KG1 (cell line): ENCODE measurements at places on chromosomes 1 and 21.

- DNase-seq, result no peak
These were observed 12.7 kb upstream of the ASAP3 start for GRCh38 chr1:23496490-23497181.

GRCh38 chr1:155499953-155500639 is 62.5 kb downstream of the ASH1L start:
- no peak for DNase-seq

DNA sequence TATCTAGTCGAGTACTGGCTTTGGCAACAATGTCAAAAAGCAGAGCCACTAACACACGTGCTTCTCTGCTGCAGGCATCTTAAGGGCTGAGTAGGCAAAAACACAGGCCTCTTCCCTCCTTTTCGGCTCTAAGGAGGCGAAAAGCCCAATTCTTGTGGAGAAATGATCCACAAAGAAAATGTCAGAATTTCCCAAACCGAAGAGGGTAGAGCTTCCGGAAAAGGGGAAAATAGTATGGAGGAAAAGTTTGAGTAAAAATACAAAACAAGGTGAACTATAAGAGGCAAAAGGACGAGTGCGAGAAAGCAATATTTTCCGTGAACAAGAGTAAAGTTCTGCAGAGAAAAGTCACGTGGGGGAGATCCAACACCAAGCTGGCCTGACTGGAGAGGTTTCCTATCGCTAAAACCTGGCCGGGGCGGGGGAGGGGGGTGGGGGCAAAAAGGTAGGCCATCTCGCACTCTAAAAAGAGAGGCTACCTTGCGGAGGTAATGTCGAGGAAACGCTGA is 551 bp downstream of the ZRANB2 start:
- no peak for DNase-seq

- no peak for DNase-seq
These were observed 41.3 kb upstream of the RUNX1 start for GRCh38 chr21:35090403-35090802.
